Naive B cell (primary cell): ENCODE measurements at places on chromosomes 6 and 20. TPM values are rescaled to one million over a fixed set of nuclear protein-coding genes. Genes with fewer than 3 reads are reported as not detected.

DNA sequence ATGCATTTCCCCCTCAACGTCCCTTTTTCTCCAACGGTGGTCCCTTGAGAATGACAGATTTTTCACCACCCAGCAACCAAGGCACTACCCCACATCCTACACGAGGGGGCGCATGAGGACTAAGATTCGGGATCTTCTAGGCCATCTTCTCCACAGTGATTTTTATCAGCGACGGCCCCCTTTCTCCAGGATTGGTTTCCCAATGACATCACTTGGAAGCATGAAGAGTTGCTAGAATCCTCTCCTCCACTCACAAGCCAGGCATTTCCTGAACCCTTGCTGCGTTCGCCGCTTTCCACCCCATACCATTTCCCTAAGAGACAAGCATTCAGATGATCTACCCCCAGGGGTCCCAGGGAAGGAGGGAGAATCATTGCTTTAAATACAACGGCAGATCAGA, 252.0 kb downstream of the HIVEP2 start:
- H3K4me1 ChIP-seq, result peaks cover 9% of the 10 kb centered on the region
- no peaks in the 10 kb centered on the region for H3K36me3 ChIP-seq
- peak; percentile 60 for DNase-seq
- no peak overlapping the region for H3K4me3 ChIP-seq
- H3K27me3 ChIP-seq, result peaks cover 5% of the 10 kb centered on the region
- H3K27ac ChIP-seq, result peak overlapping the region; percentile 22

TFAP2C gene
- polyA plus RNA-seq, result not detected

NNAT gene
- not detected for polyA plus RNA-seq

FGD2 gene
- polyA plus RNA-seq, result 133 TPM

COX4I2 gene
- not detected for polyA plus RNA-seq

DNA sequence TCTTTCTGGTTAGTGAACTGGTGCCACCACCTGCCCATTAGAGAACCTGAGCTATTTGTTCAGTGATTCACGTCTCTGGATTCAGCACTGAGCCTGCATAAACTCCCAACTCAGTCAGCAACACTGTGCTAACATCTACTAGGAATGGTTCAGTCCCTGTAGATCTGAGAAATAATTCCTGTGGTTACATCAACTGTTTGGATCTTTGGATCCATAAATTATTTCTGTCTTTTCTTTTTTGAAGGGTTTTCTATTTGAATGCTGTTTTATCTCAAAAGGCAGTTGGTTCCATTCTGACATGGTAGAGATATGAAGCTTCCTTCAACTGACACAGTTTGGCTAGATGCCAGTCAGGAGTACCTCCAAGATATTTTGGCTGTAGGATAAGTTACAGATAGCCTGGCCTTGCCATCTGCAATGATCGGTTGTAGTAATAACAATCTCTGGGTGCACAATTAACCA, 125.9 kb downstream of the TRMT11 start:
- no peaks in the 10 kb centered on the region for H3K27me3 ChIP-seq
